ENCODE measurements at places on chromosomes 6 and 20. TPM values are rescaled to one million over a fixed set of nuclear protein-coding genes. Genes with fewer than 3 reads are reported as not detected.

OR5V1 gene
- not detected for total RNA-seq

RAET1L gene
- total RNA-seq: not detected

- DNase-seq: no peak
Measured at GRCh38 chr20:51287628-51288413, 254.7 kb downstream of the NFATC2 start.

DNA sequence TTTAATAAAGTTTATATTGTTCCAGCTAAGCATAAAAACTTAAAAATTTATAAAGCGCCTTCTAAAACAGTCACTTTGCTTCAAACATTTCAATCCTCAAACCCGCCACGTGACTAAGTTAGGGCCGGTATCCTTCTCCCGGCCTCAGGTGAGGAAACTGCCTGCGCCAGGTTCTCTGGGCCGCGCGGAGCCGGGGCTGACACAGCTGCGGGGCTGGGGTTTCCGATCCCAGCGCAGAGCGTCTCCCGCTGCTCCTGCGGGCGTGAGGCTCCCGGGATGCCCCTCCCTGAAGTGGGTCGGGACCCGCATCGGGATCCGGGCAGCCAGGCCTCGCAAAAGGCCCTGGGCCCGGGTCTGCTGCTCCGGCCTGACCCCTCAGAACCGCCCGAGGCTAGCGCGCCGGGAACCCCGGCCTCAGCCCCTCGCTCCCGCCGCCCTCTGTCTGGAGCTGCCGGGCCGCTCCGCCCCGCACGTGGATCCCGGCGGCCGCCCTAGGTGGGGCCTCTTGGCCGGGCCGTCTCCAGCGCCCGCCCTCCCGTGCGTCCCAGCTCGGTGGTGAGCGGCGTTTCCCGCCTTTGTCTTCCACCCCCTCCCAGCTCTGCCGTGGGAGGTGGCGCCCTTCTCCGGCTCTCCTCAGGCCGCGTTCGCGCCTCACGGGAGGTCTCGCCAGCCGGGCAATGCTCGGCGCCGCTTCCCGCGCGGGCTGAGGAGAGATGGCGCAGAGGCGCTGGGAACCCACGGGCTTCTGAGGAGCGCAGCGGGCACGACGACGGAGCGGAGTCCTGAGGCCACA, 267.9 kb downstream of the DLL1 start:
- peak; percentile 49 for DNase-seq

All from activated naive CD8-positive, alpha-beta T cell treated with anti-CD3 and anti-CD28 coated beads, Interleukin-2, amount 10 ng/mL, durations not matched to agents 7 days and 5 days (primary cell).